ENCODE measurements at places on chromosomes 12 and 14.

- DNase-seq, result no peak
- H3K36me3 ChIP-seq, result no peaks in the 10 kb centered on the region
- no peaks in the 10 kb centered on the region for H3K27me3 ChIP-seq
- no peak overlapping the region for H3K4me3 ChIP-seq
- no peak overlapping the region for H3K27ac ChIP-seq
- 0 out of 2 replicates have a peak, but pooled peaks cover 4% of the 10 kb centered on the region for H3K4me1 ChIP-seq
These were observed 2.6 kb upstream of the PRKAB1 start for GRCh38 chr12:119665164-119665929.

GRCh38 chr12:10982244-10982643 is 4.5 kb downstream of the TAS2R50 start:
- H3K27me3 ChIP-seq, result no peaks in the 10 kb centered on the region
- H3K36me3 ChIP-seq, result no peaks in the 10 kb centered on the region
- no peak for DNase-seq
- H3K4me1 ChIP-seq, result no peaks in the 10 kb centered on the region

GRCh38 chr14:70036665-70037064 is 152.1 kb downstream of the SLC8A3 start:
- no peaks in the 10 kb centered on the region for H3K36me3 ChIP-seq
- H3K27me3 ChIP-seq, result no peaks in the 10 kb centered on the region
- no peak overlapping the region for H3K27ac ChIP-seq
- H3K4me3 ChIP-seq, result no peak overlapping the region
- DNase-seq, result no peak

DNA sequence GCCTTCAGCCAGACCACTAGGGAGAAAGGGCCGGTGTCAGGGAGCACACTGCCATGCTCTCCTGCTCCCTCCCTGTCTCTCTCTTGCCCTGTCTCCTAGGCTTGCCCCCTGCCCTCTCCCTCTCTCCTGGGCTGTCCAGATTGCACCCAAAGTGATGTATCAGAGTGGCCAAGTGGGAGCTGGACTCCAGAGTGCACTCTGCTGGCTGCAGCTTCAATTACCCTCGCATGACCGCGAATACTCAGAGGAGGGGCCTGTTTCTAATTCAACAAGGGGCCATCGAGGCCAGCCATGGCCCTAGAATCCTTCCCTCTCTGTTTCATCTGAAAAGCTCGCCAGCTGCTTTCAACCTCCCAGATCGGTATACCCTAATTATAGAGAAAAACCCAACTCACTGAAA is 206.4 kb upstream of the FKBP4 start:
- H3K4me3 ChIP-seq, result no peak overlapping the region
- peaks cover 2% of the 10 kb centered on the region for H3K4me1 ChIP-seq
- H3K36me3 ChIP-seq, result no peaks in the 10 kb centered on the region
- H3K27ac ChIP-seq, result no peak overlapping the region
- DNase-seq, result no peak
- H3K27me3 ChIP-seq, result 0 out of 2 replicates have a peak, but pooled peaks cover 6% of the 10 kb centered on the region

- H3K36me3 ChIP-seq, result no peaks in the 10 kb centered on the region
- no peaks in the 10 kb centered on the region for H3K4me1 ChIP-seq
- H3K27ac ChIP-seq, result no peak overlapping the region
- no peaks in the 10 kb centered on the region for H3K27me3 ChIP-seq
- H3K4me3 ChIP-seq, result no peak overlapping the region
- no peak for DNase-seq
These were observed 19.6 kb downstream of the MLXIP start for GRCh38 chr12:122097927-122098756.
